ENCODE measurements at places on chromosomes 2 and 18. TPM values are rescaled to one million over a fixed set of nuclear protein-coding genes. Genes with fewer than 3 reads are reported as not detected.

GRCh38 chr2:191051825-191052778, 38.1 kb upstream of the STAT1 start:
- peak; percentile 56 for DNase-seq

GRCh38 chr2:198591586-198591985, 787.2 kb downstream of the PLCL1 start:
- DNase-seq = no peak

Gene B3GNT7
- polyA plus RNA-seq = 3.4 TPM

DNA sequence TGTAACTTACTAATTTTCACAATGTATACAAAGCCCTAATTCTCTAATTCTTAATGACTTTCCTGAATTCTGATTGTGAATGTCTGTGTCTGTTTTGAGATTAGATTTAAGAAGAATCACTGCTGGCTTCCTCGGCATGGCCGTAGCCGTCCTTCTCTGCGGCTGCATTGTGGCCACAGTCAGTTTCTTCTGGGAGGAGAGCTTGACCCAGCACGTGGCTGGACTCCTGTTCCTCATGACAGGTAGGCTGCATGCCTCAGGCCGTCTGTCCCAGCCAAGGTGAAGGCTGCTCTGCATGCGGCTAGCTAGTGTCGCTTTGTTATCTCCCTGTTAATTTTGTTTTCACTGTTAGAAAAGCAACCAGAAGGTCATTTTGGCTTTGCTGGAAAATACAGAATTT, 41.2 kb downstream of the TMEM178A start:
- DNase-seq = no peak

Gene SIX3
- polyA plus RNA-seq = not detected

DNA sequence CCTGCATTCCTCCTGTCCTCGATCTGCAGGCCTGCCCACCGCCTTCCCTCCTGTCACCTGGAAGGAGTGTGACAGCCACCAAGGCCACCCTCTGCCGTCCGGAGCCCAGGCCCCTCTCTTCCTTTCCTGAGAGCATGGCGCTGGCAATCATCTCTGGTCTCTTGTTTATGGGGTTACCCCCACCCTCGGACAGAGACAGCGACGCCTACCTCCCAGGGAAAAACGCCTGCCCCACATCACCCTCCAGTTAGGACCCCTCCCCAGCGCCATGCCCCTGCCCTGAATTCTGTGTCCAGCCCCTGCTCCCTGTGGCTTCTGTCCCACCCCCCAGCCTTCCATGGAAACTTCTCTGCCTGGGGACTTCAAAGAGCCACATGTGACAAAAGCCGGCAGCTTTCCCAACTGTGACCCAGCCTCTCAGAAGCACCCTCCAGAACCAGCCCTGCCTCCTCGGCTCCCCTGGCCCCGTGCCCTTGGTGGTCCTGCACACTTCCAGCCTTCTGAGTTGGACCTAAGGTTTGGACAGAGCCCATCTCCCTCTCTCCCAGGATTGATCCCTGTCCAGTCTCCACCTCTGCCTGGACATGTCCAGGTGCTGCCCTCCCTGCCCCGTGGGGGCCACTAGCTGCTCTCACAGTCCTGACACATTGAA, 145.0 kb upstream of the HDAC4 start:
- DNase-seq = no peak

DNA sequence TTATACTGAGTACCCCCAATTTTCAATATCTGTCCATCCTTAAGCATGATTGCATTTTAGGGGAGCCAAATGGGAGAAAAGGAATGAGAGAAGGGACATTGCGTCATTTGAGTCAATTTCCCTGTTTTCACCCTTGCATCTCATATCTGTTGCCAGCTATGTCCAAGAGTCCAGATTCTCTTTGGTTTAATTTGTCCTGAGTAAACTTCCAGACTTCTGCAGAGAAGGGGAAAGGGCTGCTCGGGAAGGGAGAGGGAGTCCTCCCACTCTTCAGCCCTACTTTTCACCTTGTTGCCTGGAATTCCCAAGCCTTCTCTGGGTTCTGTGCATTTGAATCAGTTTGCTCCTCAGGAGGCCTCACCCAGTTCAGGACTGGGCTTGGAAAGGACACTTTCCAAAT, 16.5 kb downstream of the GREB1 start:
- DNase-seq = no peak

DNA sequence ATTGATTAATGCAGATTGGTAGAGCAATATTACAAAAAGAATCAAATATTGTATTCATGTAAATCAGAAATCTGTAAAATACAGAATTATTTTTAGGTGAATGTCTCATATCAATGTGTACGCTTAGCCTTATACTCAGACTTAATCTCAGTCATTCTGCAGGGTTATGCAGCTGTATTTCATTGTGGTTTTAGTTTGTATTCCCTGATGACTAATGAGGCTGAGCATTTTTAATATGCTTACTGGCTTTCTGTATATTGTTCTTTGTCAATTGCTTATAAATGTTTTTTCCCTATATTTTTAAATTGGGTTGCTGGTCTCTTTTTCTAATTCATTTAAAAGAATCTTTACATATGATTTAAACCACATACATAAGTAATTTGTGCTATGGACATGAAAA, 50.1 kb downstream of the CDH19 start:
- DNase-seq = no peak

DNA sequence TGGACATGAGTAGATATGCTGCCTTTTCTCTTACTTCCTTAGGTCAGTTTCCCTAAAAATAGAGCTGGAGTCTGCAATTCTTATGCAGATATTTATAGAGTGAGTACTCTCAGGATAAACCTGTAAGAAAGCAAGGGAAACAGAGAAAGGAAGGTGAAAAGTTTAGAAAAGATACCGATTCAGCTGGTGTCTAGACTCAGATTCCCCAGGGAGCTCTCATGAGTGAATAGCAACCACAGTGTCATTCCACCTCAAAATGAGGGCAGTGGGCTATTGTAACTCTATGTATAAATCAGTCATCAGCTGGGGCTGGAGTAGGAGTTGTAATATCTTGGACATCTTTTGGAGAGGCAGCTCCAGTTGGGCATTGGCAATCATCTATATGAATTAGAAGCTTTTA, 1485.1 kb upstream of the TMEFF2 start:
- DNase-seq = no peak

Gene SPHKAP
- 4.3 TPM for polyA plus RNA-seq

DNA sequence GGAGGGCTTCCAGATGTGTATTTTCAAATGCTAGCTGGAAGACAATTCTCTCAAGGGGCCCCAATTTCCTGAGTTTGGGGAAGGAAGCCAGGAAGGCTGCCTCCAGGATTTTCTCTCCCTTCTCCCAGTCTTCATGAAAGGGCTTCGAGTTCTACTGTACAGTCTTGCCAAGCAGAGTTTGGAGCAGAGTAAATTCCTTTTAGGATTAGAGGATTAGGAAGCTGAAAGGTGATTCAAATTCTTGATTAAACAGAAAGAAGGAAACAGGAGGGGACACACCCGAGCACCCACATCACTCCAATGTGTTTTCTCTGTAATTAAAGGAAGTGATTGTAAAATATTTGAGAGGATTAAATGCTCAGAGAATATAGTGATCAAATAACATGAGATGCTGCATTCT, 217.8 kb downstream of the SETBP1 start:
- DNase-seq = no peak

Gene FAHD2B
- 31.8 TPM for polyA plus RNA-seq

GRCh38 chr2:128528133-128528532, 209.5 kb upstream of the HS6ST1 start:
- no peak for DNase-seq

DNA sequence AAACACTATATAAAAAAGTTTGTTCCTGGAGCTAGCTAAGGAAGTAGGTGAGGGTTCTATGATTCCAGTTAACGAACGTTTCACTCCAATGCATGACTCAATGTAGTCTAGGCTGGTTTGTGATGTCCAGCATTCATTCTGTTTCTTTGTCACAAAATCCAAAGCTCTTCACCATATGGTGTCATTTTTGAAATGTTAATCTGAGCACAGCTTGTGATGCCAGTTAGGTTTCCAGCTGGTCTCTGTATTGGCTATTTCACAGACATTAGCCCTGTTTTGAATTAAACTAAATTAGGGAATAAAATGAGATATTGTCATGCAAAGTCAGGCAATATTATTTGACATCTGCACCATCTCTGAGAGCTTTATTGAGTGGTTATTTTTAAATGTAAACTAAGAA, 159.4 kb downstream of the RBM43 start:
- DNase-seq = no peak

DNA sequence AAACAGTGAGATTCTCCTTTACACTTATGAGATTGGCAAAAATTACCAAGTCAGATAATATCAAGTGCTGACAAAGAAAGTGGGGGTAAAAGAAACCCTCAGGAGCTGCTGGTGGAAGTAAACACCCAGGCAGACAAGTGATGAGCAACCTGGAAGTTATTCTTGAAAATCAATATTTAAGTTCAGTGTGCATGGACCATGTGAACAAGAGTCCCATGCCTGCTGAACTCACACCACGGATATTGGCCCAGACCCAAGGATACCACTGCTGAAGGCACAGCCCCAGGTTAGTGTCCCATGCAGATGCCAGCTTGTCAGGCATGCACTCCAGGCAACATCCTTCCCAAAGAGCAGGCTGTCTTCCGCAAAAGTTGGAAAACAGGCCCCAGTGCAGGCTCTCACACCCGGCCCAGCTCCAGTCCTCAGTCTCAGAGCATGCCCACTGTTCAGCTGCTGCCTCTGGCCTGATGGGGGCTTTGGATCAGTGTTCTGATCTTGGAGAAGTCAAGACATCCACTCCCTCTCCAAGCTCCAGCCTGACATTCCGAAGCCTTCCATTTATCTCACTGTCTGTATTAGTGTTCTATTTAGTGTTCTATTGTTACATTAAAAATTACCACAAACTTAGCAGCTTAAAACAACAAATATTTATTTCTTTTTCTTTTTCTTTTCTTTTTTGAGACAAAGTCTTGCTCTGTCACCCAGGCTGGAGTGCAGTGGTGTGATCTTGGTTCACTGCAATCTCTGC, 70.0 kb downstream of the HS1BP3 start:
- DNase-seq = no peak

GRCh38 chr2:35428548-35428947, 927.0 kb upstream of the CRIM1 start:
- peak; percentile 4 for DNase-seq

DNA sequence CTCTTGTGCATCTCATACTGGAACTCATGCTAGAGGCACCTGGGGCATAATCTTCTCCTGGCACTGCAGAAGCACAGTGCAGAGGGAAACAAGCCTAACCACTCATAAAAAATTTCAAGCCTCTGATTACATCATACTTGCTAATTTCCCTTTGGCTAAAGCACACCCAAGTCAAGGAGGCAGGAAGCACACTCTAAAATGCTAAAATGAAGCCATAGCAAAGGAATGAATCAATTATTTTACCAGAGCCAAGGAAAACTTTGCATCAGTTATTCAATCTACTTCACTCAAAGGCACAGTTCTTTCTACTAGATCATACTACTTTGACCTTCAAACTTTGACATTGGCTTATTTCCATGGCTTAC, 79.6 kb upstream of the SPOPL start:
- DNase-seq = no peak

DNA sequence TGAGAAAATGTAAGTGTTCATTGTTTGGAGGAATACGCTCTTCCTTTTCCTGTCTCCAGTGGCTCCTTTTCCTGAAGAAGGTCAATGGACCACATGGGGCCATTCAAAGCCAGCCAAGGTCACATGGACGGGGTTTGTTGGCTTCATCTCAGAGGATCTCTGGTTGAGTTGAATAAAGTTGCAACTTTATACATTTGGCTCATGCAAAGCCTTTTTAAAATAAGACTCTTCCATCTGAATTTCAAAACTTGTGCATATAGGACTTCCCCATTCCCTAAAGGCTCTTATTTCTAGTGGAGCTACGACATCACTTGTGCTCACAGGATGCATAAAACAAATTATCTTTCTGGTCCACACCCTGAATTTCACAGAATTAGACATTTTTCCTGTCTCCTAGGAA, 235.5 kb downstream of the CMPK2 start:
- no peak for DNase-seq

DNA sequence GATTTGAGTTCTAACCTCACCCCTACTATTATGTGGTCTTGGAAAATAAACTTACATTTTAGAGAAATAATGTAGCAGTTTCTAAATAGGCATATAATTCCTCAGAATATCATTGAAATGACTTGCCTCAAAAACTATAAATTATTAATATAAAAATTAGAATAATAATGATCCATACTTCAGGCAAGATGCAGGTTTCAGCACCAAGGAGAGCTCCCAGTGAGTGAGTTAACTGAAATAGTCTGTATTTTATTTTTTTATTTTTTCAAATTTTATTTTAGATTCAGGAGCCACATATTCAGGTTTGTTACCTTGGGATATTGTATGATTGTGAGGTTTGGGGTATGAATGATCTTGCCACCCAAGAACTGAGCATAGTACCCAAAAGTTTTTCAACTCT, 472.2 kb upstream of the DCC start:
- no peak for DNase-seq

DNA sequence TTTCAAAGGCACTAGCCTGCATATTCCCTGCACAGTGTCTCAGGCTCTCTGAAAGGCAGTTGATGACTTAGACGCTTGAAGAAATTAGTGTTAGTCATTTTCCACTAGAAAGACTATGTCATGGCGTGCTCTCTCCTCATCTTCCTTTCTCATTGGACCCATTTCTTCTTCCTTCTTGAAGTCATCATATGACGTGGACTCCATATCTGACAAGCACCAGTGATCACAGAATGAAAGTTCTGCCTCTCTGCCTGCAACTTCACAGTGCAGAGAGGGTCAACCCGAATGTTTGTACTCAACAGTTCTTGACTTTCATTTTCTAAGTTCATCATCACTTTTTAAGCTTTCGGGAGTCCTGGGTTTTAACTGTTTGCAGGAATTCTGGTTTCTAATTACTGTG, 63.7 kb upstream of the CYRIA start:
- DNase-seq = no peak

GRCh38 chr18:49561289-49562193, at the start of gene LIPG:
Gene LIPG (plus strand): TSS chr18:49562057. CDS start chr18:49562309, 252 bp downstream.
- DNase-seq = peak; percentile 69

Gene ACTR2
- polyA plus RNA-seq = 175 TPM

GRCh38 chr18:58603375-58604067, 25.4 kb downstream of the ALPK2 start:
- no peak for DNase-seq

GRCh38 chr18:49839012-49839411, 25.7 kb upstream of the ACAA2 start:
- no peak for DNase-seq

- no peak for DNase-seq
These were observed 58.2 kb downstream of the ANKMY1 start for GRCh38 chr2:240499309-240500301.

DNA sequence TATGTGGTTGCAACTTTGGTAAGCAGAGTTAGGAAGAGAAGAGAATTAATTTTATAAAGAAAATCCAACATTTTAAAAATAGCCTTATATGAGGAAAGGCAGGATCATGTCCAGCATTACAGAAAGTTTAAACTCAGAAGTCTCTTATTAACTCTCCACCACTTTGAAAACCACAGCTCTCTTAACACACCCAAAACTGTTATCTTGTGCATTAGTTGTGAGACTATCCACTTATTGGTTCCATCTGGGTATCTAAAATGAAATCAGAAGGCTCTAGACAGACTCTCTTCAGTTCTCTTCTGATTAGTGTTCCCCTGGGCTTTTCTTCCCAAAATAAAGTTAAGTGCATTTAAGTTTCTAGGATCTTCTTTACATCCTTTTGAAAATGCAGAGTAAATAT, 251.5 kb downstream of the TXNL1 start:
- DNase-seq = no peak

Data from renal cortex interstitium (tissue), 15 donors.